ENCODE measurements at places on chromosomes 3 and 15.

DNA sequence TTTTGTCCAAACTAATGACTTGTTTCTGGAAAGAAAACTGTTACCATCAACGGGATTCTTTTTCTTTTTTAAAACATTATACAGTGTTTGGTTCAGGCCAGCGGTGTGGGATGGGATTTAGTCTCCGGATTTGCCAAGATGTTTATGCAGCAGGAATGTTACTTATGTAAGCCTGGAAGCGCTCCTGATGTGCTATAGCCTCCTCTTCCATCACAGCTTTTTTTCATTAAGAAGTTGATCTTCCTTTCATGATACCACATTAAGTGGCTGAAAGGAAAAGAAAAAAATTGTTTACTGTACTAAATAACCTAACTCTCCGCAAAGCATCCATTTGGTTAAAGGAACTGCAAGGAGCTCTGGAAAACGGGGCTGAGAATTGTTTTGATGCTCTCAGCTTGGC, 120.5 kb upstream of the ALDH1A3 start:
- DNase-seq = no peak

DNA sequence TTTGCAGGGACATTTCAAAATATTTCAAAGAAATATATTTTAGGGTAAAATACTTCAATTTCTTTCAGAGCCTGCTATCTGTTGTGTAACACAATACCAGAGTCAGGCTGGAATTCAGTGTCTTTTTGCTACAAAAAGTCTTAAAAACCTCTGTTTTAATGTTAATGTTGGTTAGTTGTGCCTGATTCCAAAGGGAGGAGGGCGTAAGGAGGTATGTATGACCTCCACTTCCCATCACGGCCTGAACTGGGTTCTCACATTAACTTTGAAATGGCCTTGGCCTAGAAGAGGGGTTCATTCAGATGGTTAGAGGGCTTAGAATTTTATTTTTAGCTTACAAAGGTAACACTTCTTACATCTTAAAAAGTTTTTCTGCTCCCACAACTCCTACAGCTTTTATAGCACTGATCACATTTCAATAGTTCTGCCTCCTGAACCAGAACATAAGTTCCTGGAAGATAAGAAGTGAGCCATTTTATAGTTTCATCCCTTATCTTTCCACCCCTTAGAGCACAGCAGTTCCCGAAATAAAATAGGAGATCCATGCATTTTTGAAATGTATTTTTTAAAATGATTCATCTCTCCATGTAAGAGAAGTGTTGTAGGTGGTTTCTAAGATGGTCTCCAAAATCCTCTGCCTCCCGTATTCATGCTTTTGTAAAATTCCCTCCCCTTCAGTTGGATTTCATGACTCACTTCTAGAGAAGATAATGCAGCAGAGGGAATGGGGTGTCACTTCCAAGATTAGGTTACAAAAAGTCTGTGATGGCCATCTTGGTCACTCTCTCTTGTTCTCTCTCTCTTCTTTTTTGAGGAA, 543.1 kb upstream of the NECTIN3 start:
- no peak for DNase-seq

DNA sequence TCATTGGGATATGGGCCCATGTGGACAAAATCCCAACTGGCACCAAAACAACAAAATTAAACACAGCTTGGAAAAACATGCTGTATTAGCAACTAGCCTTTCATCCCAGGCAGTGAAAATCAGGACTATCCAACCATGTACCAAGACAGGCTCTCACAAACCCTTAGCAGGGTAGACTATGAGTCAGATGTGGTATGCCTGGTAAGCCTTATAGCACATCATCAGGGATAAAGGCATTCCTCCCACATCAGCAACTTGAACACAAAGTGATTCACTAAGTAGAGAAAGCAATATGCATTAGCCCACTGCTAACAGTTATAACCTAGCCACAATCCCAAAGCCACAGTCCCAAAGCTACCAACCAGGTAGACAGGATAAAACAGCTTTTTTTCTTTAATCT, 8.0 kb downstream of the CEP152 start:
- no peak for DNase-seq

- DNase-seq = no peak
Observed at GRCh38 chr3:77320514-77320913, 280.6 kb downstream of the ROBO2 start.

DNA sequence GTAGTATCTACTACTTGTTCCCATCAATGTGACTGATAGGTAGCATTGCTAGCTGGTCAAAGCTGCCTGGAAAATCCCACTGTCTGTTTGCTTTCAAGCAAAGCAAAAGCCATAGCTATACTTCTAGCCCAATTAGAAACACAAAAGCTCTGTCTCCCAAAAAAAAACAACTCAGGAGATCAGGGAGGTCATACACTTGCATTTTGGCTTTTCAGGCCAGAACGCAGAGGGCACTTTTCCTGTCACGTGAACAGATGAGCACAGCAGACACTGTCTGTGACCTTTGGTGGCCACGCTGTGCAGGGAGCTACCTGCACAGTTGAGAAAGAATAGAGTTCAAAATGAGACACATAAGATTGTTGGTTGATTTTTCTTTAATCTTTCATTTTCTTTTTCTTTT, 441.7 kb upstream of the PDZRN3 start:
- DNase-seq = no peak

All from mucosa of descending colon (tissue), 3 donors.